Activated gamma-delta T cell (primary cell): ENCODE measurements at places on chromosomes 3 and 15.

GRCh38 chr3:179661777-179662176, 8.9 kb downstream of the USP13 start:
- no peak for DNase-seq

GRCh38 chr3:129228891-129229585, 20.4 kb upstream of the COPG1 start:
- DNase-seq, result no peak

DNA sequence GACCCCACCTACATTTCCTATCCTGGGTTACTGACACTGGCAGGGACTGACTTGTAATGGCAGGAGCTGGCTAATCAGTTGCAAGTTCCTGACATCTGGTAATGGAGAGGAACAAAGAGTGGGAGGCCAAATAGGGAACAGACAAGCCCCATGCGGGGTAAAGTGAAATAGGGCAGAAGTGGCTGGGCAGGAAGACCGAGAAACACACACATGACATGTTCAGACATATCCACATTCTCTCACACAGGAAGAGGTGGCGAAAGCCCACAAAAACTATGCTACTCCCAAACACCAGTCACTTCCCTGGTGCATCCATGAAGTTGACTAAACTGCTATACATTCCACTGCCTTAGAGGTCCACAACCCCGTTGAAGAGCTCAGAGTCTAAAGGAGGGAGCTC, 394.1 kb upstream of the TBL1XR1 start:
- no peak for DNase-seq

- DNase-seq, result no peak
These were observed 20.5 kb downstream of the SLC9C1 start for GRCh38 chr3:112273536-112273935.

GRCh38 chr3:189947068-189947467, 173.6 kb downstream of the P3H2 start:
- no peak for DNase-seq

DNA sequence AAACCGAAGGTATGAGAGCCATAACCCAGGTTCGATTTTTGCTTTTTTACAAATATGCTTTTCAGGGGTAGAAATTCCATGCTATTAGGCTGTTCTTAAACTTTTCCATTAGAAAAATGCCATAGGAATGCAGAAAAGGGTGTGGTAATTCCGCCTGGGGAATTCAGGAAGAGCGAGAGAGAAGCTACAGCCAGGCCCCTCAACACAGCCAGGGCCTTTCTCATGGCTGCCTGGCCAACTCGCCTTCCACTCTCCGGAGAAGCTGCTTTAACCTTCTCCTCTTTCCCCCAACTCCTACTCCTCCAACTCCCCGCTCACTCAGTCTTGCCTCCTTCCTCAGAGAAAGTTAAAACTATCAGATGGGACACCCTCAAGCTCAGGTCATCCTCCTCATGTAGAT, 9.1 kb upstream of the TICRR start:
- no peak for DNase-seq

GRCh38 chr3:172275586-172275985, 172.7 kb downstream of the GHSR start:
- no peak for DNase-seq

DNA sequence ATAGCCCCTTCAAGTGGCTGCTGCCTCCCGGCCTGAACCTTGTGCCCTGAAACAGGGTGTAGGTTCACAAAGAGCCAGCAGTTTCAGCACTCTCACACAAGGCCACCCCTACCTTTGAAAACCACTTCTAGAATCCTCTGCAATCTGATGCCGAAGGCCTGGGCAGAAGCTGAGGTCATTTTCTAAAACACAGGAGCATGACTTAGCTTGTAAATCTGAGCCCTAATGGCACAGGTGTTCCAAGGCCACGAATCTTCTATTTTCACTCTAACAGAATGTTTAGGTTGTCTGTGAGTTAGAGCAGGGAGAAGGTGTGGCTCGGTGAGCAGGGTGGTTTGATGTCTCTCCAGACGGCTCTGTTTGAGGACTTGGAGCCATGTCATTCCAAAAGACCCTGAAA, 62.3 kb downstream of the SYNM start:
- DNase-seq, result no peak

DNA sequence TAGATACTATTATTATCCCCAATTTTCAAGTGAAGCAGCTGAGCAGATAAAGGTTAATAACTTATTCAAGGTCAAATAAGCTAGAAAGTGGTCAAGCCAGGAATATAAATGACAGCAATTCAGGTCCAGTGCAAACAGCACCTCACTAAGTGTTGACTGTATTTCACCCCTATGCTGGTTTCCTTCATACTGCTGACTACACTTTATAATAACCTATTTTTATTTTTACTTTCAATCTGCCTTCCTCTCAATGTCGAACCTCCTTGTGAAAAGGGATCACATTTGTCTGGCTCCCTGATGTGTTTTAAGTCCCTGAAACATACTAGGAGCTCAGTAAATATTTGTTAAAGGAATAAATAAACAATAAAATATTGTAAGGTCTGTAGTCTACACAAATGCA, 146.1 kb downstream of the NAALADL2 start:
- DNase-seq, result no peak

DNA sequence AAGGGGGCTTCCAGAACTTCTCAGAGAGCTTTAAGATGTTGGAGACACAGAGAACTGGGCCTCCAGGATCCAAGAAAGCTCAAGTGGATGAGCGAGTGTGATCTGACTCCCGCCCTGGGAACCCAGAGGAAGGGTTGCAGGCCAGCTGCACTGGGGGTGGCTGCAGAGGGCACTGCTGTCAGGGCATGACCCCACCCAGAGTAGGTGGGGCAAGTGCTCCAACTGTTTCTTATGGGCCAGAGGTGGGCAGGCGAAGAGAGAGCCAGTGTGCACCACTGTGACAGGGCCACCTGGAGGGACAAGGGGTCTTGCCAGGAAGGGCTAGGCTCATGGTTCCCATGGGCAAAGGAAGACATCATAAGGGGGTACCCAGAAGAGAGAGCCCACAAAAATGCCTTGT, 48.8 kb downstream of the EXOG start:
- no peak for DNase-seq

DNA sequence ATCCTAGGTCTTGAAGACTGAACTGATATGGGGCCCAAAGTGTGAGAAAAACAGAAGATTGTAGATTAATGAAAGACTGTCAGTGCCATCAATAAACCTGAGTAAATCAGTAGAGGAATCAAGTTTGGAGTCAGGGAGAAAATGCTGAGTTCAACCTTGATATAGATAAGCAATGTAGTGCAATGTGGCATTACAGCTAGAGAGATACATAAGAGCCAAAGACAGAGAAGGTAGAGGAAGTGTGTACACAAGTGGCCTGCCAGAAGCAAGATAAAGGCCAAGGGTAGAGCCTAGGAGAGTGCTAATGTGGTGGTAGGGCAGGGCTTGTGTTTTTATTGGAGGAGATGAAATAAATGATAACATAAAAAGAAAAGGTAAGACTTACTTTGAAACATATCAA, 26.0 kb upstream of the EID1 start:
- no peak for DNase-seq

- DNase-seq, result no peak
These were observed 110.4 kb upstream of the GMNC start for GRCh38 chr3:190972840-190973270.

DNA sequence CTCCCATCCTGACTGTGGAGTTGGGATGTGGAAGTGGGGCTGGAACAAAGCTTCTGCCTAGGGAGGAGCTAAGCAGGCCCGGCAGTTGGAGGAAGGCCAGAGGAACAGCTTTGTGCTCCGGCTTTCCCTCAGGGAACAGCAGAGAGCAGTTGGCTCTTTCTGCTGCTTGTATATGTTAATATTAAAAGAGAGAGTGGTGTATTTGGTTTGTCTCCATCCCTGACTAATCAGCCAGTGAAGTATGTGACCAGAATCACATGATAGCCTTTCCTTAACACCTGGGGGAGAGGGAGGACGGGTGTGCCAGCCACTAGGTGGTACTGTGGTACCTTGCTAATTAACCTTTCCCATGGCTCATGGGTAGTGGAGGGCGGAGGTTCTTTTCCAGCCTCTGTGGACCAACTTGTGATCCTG, 10.0 kb downstream of the EIF2B5 start:
- no peak for DNase-seq

DNA sequence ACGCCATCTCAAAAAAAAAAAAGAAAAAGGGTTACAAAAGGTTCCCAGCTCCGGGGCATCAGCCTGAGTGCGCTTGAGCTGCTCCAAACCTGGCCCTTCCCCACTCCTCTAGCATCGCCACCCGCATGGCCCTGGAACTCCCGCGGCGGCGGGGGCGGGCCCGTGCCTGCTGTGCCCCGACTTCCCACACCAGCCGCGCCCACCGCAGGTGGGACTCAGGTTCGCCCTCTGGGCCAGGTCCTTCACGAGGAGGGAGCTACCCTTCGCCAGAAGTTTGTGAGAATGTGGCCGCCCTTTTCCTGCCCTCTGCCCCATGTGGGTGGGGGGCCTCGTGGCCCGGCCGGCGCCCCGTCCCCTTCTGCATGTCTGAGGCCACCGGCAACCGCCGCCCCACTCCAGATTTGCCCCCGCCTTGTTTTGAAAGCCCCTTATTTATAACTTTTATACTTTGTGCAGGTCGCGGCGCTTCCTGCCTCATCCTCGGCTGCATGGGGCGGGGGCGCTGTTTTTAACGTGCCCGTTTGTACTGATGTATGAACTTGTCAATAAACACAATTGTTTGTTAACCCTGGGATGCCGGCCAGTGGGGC, 507 bp upstream of the JMJD7 start:
- peak; percentile 34 for DNase-seq

DNA sequence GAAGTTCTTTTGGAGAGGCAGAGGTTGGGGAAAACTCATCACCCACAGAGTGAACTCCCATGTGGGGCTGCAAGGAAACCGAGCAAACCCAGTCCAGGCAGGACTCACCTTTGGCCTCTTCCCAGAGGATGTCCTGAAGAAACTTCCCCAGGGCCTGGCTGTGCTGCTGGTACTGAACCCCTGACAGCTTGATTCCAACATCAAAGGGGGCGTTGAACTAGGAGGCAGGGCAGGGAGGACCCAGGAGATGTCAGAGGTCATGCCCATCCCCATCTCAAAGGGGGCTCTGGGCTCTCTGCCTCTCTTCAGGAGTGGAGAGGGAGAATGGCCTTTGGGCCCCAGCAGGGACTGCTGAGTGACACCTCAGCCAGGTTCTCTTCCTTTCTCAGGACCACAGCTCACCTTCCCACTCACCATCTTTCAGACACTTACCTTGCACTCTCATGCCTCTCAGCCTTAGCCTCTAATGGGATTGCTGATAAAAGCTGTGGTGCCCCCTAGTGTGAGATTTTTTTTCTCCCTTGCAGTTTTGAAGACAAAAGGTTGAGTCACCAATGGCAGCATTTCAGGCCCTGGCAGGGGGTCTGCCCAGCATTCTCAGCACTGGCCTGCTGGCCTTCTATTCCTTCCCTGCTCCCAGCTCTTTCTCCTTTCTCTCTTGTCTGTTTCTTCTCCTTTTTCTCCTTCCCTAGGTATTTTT, 6.0 kb downstream of the GHRL start:
- DNase-seq, result no peak

DNA sequence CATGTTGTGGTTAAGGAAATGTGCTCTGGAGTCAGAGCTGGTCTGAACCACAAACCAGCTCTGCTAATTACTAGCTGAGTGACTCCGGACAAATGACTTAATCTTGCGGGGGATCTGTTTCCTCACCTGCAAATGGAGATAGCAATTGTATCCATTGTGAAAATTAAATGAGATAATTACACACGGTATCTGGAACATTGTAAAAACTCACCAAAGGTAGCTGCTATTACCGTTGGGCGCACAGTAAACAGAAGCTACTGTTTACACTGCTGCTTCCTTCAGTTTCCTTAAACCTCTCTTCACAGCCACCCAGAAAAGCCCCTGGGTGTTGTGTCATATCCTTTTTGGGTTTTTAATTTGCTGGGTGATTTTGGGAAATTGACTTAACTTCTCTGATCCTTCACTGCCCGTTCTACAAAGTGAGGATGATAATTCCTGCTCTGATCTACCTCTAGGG, 107.8 kb downstream of the MEGF11 start:
- no peak for DNase-seq

GRCh38 chr3:64056606-64057180, 33.4 kb upstream of the PSMD6 start:
- DNase-seq, result no peak

- no peak for DNase-seq
These were observed 50.7 kb downstream of the ADAMTS17 start for GRCh38 chr15:100291106-100291505.

- no peak for DNase-seq
These were observed 14.2 kb upstream of the CD200R1L start for GRCh38 chr3:112860898-112861297.

- DNase-seq, result no peak
These were observed 48.1 kb upstream of the MAP4 start for GRCh38 chr3:48064292-48064829.

GRCh38 chr3:100465892-100466777, 26.3 kb upstream of the TMEM45A start:
- no peak for DNase-seq

- DNase-seq, result no peak
These were observed 12.1 kb downstream of the RGMA start for GRCh38 chr15:93076875-93077274.

DNA sequence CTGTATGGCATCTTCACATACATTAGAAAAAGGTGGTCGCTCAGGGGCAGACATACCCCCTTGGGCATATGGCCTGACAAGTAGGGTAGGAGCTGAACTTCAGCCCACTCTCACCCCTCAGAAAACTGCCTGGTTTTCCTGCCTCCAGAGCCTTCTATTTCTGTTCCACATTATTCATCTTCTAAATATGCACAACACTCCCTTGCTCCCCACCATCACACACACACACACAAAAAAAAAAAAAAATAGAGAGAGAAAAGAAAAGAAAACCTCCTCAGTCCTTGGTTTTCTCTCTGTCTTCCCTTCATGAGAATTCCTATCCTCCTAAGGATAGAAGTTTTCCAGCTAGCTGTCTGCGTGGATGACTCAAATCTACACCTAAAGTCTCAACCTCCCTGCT, 5.6 kb upstream of the ROPN1 start:
- DNase-seq, result no peak

- DNase-seq, result no peak
These were observed 248.9 kb downstream of the SLCO3A1 start for GRCh38 chr15:92102395-92102755.

DNA sequence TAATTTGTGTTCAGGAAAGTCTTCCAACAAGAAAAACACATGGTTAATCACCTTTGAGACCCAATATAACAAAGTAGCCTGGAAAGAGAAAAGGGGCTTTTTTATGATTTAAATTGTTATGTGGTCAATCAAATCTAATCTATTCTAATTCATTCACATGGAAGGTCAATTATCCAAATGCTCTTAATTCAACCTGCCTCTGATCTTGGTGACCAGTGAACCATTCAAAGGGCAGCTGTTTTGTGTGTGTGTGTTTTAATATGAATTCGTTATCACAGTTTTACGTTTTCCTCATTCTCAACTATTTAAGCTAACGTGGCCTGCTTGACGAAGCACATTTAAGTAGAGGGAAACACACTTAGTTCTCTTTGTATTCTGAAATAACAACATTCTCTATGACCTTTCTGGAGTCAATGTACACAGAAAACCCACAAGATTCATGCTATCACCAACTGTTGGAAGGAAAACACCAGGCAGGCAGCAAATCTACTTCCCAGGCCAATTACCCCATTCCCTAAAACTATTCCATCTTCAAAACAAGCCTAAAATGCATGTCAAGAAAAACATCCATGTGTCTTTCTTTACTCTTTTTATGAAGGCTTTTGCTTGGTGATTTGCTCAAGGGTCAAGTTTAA, 195.4 kb downstream of the SUCLG2 start:
- DNase-seq, result no peak
